ENCODE measurements at places on chromosomes 11 and 22.

DNA sequence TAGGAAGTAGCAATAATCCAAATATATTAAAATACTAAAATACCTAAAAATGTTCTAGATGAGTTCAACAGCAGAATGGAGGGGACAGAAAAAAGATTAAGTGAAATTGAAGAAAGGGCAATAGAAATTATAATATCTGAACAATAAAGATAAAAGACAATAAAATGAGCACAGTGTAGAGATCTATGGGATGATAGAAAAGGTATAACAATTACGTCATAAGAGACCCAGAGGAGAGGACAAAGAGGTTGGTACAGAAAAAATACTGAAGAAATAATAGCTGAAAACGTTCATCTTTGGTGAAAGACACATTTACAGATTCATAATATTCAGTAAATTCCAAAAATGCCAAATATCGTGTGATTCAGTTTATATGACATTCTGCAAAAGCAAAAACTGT is 143.4 kb downstream of the TMEM135 start:
- DNase-seq: no peak

DNA sequence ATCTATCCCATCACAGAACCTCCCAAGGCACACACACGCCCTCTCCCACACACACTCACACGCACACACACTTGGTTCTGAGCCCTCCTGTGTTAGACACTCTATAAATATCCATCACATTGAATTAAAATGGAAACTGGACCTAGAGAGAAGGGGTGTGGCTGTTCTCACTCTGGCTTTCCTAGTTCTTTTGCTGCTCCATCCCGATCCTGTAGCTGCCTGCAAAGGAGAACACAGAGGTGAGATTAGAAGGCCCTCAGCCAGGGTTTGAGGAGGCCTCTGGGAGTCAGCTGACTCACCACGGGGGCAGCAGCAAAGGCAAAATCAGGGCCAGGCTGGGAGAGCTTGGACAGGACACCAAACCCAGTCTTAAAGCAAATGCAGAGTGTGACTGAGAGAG is 192.3 kb upstream of the CADM1 start:
- no peak for DNase-seq

GRCh38 chr11:70089631-70090030 is 11.5 kb downstream of the ANO1 start:
- no peak for DNase-seq

DNA sequence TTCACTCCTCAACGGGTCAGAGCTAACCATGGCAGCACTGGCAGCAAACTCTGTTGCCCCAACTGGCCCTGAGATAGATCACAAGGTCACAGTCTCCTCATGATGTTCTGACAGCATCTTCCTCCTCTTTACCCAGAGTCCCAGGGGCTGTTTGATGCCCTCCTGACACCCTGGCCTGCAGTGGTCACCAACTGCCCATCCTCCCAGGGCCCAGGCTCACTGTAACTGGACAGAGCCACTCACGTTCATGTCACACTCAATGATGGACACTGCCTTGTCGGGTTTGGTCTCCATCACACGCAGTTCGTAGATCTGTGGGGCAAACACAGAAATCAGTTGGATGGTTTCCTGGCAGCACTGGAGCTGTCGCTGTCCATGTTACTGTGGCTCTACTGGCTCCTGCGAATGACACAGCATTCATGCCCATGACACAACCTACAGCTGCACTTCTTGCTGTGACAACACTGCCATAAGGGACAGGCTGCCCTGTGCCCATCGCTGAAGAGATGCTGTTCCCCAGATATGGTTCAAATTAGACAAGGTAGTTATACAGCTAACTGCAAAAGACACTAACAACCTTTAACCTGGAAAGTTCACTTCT is 10.4 kb upstream of the C22orf39 start:
- DNase-seq: no peak

GRCh38 chr11:43632181-43632580 is 48.4 kb upstream of the HSD17B12 start:
- no peak for DNase-seq

GRCh38 chr11:132037956-132038355 is 667.5 kb downstream of the NTM start:
- DNase-seq: no peak

DNA sequence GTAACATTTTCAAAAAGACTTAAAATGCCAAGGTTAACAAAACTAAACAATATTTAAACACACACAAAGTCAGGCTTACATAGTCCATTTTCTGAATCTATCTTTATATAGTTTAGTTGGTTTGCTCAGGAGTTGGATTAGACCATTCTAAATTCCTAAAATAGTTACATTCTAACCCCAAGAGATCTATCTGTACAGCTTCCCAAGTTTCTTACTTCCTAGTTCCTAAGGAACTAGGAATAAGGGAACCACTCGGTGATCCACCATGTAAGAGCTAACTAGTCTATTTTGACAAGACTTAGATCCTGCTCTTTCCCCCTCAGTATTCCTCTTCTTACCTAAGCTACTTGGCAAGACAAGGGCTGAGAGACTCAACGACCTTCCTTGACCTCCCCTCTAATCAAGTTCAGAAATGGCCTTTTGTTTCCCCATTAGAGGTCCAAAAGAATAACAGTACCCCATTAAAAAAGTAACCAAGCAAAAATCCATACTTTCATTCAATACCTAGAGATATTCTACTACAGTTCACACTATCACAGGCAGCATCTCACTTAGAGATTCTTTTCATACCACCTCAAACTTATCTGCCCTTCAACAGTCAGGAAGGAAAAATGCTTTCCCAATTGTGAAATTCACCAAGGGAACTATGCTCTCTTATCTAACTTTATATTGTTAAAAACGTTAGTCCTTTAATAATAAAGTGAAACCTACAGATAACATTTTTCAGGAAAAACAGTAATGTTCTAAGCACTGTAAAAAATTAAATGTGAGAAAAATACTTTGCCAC is 253.1 kb downstream of the TTC28 start:
- DNase-seq: no peak

DNA sequence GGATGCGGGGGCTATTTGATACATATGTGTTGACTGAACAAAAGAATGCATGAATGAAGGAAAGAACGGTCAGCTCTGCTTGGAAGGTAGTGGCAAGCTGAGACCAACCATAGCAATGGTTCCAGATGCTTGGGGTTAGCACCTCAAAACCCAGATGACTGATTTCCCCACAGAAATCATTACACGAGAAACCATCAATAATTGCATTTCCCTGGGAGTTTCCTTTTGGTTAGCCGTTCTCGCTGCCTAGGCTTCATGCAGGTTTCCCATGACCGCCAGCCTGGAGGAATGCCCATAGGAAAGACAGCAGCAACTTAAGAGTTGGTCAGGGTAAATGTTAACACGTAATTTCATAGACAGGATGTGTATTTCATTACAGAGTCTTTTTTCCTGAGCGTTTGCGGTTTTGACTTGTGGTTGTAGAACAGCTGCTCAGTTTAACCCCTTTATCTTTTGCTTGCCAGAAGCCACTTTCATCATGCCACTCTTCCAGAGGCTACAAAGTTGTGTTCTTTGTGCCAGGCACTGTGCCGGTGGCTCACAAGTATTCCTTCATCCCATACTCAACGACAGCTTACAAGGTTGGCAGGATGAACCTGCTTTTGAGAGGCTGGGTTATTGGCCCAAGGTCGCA is 2.8 kb downstream of the IL17RA start:
- DNase-seq: peak; percentile 11

- no peak for DNase-seq
Observed at GRCh38 chr11:119363081-119363850, 16.8 kb upstream of the MFRP start.

GRCh38 chr11:64263947-64264317 is 12.6 kb downstream of the PLCB3 start:
- no peak for DNase-seq

- no peak for DNase-seq
Observed at GRCh38 chr11:69122326-69122629, 33.5 kb upstream of the SMIM38 start.

DNA sequence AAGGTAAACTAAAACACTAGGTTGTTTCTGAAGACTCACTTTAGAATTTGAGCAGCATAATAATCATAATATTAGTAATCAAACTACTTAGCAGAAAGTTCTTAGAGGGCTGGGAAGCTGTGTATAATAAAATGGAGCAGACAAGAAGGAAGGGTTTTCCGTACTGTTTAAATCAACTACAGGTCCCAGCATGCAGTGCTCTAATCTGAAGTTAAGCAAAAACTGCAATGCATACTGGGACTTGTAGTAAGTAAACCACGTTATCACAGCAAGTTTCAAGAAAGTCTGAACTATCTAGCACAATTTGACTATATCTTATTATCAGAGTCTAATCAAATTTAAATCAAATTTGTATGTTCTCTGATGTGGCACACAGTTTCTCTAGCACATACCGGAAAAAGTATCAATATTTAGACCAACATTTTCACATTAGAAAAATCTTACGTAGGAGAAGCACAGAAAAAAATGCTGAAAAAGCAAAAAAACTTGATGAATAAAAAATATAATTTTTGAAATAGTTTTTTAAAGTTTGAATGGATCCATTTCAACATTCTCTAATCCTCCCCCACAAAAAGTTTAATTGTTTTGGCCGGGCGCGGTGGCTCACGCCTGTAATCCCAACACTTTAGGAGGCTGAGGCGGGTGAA is 8.2 kb downstream of the PHF21A start:
- DNase-seq: peak; percentile 47

DNA sequence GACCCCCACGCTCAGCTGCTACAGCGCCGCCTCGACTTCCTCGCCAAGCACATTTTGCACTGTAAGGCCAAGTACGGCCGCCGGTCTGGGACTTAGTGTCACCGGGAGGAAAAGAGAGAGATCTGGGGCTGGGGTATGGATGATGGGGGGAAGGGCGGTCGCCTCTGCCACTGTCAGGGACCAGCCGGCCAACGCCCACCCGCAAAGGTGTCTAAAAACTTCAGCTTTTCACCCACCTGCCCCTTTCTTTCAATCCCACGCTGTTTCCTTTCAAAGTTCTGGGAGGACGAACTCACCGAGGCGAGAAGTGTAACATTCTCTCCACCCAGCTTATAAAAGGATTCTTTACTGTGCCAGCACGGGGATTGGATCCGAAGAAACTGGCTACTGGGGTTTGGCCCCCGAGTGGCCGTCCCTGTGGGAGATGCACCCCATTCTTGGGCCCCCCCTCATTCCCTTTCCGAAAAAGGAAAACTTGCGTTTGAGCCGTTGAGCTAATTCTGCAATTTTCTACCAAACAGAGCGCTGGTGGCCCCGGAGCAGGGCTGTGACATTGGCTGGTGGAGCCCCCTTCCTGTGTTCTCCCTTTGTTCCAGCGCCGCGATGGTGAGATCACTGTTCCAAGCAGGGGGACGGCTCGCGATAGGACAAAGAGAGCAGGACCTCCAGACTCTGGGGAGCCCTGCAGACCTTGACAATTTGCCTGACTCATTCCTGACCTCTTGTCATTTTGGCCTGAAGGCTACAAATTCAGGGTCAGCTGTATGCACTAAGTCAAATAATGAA is 1.8 kb downstream of the FJX1 start:
- peak; percentile 61 for DNase-seq

GRCh38 chr22:17969701-17970113 is 54.7 kb downstream of the MICAL3 start:
- DNase-seq: peak; percentile 20

- no peak for DNase-seq
Observed at GRCh38 chr11:64292460-64293254, 1.6 kb downstream of the KCNK4 start.

- DNase-seq: no peak
Observed at GRCh38 chr11:83736684-83737083, 450.5 kb upstream of the CCDC90B start.

- no peak for DNase-seq
Observed at GRCh38 chr22:49880281-49880680, 26.6 kb downstream of the ZBED4 start.

DNA sequence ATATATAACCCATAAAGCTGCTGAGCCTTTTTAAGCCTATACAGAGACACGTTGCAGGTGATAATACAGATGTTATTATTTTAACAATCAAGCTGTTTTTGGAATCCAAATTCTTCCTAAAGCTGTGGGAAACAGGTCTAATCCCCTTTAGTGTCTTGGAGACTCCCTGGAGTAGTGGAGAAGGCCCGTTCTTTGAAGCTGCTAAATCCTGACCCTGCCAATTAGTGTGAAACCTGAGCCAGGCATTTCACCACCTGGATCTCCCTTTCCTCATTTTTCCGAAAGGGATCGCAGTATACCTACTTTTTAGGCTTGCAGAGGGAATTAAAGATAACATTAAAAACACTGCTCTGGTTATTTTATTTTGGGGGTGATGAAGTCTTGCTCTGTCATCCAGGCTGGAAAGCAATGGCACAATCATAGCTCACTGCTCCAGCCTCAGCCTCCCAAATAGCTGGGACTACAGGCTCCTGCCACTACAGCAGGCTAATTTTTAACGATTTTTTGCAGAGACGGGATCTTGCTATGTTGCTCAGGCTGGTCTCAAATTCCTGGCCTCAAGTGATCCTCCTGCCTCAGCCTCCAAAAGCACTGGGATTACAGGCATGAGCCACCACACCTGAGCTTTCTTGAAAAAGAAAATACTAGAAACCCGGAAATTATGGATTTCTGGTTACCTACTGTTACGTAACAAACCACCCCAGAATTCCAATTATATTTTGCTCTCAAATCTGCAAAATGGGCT is 1.7 kb upstream of the EIF4ENIF1 start:
- no peak for DNase-seq

DNA sequence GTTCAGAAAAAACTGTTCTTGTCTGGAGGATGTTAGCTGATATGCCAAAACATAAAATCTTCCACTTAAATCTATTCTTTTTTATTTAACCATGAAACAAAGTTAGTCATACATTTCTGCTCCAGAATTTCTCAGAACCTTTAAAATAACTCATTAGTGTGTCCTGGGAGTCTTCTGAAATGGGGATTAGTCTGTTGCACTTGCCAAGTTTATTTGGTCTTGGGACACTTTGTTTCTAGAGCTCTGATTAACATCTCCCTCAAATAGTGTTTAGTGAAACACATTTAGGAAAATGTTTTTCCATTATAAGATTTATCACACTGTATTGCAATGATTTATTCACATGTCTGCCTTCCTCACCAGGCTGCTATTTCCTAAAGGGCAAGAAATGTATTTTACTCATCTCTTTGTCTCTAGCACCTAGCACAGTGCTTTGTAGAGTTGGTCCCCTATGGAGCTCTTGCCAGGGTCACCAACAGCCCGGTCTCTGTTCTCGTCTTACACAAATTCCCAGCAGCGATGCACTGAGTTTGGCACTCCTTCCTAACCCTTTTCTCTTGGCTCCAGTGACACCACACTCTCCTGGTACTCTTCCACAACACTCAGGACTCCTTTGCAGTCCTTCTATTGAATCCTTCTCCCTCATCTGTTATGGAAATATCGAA is 189.2 kb downstream of the CSNK2A3 start:
- DNase-seq: no peak

GRCh38 chr11:109849946-109850345 is 243.2 kb upstream of the ZC3H12C start:
- DNase-seq: no peak

DNA sequence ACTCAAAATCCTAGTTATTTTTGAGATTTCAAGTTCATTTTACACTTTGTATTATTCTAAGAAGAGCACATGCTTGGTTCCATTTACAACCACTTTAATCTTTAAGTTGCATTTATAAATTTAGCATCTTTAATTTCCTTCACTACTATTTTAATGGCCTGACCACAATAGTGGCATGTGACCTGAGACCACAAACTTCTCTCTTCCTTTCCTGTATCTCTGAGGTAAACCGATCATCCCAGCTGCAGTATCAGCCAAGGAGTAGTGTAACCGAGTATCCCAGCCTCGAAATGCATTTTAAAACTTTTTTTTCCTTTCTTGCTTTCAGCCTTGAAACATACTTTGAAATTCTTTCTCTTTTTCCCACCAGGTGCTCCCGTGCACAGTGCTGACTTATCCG is 28.7 kb upstream of the CBX6 start:
- DNase-seq: no peak
